ENCODE measurements at places on chromosomes 12 and 14. TPM values are rescaled to one million over a fixed set of nuclear protein-coding genes. Genes with fewer than 3 reads are reported as not detected.

The ADAMTS20 gene
- not detected for total RNA-seq

The PDE3A gene
- 101 TPM for total RNA-seq

The KLHDC1 gene
- 13.5 TPM for total RNA-seq

GRCh38 chr14:101031186-101031585 is 127.7 kb upstream of the RTL1 start:
- no peak for DNase-seq

GRCh38 chr14:84825481-84826251 is 704.3 kb upstream of the FLRT2 start:
- no peak for DNase-seq

- DNase-seq, result no peak
Measured at GRCh38 chr14:26484562-26484961, 113.3 kb downstream of the NOVA1 start.

DNA sequence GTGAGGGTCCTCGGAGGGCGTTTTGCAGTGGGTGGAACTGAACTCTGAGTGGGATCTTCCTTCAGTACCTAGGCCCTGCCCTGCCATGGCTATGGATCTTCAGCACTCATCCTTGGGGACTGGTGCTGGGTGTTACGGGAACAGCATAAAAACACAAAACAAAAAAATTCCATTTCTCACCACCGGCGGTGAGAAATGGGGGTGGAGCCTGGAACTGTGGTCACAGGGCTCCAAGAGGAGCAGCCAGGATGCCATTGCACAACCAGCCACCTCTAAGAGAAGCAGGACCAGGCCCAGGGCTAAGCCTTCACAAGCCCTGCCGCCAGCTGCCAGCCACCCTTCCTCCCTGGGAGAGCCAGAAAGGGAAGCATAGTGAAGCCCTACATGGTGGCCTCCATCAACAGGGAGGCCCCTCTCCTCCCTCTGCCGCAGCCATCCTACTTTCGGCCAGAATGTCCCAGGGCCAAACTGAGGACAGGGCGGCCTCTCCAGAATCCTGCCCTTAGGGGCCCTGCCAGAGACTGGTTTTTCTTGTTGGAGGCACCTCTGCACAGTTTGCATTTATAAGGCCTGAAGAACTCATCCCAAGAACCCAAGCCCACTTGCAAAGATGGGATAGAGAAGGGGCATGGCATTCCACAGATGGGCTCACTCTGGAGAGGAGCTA is 76.5 kb downstream of the VCPKMT start:
- peak; percentile 53 for DNase-seq

The NELL2 gene
- total RNA-seq, result 0.59 TPM

The KRT86 gene
- total RNA-seq, result not detected

The FOXG1 gene
- total RNA-seq, result not detected

The CIROP gene
- total RNA-seq, result not detected

DNA sequence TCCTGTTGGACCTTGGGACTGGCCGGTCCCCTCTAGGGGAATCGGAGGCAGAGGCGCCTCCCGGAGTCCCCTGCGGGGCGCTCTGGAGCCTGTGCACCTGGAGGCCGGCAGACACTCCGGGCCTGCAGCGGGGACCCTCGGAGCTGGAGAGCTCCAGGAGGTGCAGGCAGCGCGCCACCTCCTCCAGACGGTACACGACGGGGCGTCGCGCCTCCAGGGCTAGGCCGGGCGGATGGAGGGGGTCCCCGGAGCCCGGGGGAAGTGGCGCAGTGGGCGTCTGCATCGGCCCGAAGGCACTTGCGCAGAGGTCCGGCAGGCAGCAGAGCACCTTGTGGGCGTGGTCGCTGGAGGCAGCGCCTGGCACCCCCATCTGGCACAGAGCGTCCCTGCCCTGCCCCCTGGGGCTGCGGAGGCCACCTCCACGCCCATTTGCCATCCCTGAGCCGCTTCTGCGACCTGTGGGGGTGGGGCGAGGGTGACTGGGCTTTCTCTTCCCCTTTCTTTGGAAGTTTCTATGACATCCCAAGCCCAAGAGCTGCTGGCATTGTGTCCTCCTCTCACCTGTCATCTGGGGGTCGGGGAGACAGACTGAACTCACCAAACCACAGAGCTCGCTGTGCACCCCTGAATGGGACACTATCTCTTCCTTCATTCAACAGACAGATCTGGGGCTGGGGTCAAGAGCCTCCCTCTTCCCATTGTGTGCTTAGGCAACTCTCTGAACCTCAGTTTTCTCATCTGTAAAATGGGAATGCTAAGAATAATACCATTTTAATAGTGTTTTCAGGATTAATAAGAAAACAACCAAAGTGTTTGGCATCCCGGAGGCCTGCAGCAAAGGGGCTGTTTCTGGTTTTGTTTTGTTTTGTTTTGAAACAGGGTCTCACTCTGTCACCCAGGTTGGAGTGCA is 37.5 kb upstream of the CORO1C start:
- DNase-seq, result peak; percentile 46

DNA sequence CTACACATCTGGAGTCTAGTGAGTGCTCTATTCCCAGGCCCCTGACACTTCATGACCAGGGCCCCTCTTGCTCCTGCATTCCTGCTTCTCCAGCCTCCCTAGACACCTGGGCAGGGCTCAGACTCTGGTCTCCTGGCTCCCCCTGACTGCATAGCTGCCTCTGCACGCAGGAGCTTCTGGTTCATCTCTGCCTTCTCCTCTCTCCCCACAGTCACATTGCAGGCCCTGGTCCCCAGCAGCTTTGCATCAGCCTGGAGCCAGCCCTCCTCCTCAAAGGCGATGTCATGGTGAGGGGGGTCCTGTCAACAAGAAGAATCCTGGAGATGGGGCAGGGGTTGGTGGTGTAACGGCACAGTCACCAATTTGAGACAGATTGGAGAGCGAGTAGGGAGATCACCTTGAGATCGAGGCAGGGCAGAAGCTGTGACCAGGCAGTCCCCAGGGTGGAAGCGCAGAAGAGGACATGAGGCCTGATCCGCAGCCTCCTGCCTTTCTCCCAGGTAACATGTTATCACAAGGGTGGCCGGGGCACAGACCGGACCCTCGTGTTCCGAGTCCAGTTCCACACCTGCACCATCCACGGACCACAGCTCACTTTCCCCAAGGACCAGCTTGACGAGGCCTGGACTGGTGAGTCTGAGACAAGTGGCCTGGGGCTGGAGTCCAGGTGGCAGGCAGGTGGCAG is 8.1 kb downstream of the TNS2 start:
- DNase-seq, result peak; percentile 50

DNA sequence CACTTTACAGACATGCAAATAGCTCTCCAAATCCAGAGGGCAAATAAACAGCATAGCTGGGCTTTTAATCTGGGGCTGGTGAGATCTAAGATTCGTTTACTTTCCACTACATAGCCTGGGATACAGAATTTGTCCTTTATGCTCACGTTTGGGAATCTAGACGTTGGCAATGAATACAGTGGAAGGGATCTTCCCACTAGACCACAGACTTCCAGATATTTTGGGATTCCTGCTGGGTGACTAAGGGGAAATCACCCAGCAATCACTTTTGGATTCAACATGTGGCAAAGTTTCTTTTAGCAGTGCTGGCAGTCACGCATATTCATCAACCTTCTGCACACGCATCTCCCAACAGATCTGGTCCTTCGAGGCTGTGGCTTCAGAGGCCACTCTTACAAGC is 23.5 kb downstream of the APPL2 start:
- DNase-seq, result no peak

DNA sequence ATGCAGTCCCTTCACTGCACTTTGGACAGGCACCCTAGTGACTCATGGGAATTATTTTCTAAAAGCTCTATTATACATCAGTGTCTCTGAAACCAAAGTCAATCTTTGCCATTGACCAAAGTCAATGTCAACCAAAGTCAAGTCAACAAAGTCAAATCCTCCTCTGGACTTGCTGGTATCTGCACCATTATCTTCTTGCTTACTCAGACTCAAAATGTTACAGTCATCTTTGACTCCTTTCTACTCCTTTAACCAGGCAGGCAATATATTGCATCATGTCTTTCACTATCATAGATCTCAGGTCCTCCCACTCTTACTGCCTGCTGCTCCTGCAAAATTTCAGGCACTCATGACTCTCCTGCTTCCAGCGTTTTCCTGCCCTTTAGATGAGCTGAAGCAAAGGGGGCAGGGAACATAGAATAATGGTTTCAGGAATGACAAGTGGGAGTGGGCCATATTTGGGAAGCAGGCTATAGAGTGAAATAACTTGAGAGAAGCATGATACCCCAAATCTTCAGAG is 39.2 kb downstream of the IGF1 start:
- DNase-seq, result no peak

Data from right cardiac atrium (tissue), 5 donors.